ENCODE measurements at places on chromosomes 3 and 15.

DNA sequence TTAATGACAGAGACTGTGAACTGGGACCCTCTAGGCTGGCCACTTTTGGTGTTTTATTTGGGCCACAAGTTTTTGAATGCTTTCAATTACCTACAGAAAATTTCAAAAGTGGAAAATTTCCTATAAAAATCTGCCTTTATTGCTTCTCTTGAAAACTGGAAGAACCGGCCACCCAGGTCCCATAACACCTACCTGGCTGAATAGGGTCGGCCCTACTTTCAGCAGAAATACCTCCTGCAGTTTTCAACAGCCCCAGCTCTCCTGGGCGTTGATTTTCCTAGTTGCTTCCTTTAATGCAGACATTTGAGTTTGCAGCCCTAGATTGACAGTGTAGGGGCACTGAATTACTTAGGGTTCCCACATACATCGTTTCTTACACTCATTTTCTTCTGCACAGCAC, 719 bp upstream of the SRPRB start:
- DNase-seq = no peak

DNA sequence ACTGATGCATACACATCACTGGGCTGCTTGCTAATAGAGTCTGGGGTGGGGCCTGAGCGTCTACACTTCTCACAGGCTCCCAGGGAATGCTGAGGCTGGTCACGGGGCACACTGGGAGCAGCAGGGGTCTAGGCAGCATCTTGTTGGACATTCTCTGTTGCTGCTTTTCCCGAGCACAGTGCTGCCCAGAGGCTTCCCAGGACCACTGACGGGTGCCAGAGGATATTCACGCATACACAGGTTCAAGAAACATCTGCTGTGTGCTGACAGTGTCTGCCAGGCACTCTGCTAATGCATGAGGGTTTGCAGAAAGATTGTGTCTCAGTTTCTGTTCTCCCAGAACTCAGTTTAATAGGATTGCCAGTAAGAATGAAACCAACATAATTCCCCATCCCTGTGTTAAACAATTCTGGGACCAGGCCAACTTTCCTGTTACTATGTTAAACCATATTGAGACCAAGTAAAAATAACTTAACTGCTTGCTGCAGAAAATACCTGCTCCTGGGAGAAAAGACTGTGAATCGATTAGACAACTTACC, 23.9 kb upstream of the BCL2L10 start:
- no peak for DNase-seq

DNA sequence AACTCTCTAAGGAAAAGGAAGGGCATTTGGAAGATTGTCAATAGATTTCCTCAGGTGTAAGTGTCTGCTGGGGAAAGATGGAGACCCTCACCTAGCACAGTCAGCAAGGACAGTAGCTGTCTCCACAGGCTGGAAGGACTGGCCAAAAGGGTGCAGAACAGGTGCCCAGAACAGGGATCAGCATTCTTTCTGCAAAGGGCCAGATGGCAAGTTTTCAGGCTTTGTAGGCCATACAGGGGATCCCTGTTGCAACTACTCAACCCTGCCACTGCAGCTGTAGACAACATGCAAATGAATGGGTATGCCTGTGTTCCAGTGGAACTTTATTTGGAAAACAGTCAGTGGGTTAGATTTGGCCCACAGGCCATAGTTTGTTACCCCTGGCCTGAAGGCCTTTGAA, 8.1 kb downstream of the AGBL1 start:
- no peak for DNase-seq

DNA sequence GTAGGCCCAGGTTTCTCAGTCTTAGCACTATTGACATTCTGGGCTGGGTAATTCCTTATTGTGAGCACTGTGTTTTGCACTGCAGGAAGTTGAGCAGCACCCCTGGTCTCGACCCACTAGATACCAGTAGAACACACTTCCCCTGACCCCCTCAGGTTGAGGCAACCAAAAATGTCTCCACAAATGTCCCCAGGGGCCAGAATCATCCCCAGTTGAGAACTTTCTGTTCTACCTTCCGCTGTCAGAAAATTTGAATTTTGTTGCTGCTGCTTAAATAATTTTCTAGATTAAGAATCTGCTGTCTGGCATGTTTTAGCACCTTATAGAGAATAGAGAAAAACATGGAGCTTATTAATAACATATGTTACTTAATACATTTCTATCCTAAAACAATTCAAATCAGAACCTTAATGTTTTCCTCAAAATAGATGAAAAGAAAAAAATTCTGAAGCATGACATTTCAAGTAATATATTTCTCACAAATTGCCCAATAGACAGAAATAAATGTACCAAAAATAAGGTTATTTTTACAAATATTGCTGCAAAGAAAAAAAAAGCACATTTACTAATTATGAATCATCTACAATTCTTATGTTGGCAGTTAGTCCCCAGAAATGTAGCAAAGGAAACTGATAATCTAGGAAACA, 13.2 kb upstream of the THRB start:
- no peak for DNase-seq

GRCh38 chr3:154616298-154616697, 186.3 kb upstream of the GPR149 start:
- DNase-seq = no peak

DNA sequence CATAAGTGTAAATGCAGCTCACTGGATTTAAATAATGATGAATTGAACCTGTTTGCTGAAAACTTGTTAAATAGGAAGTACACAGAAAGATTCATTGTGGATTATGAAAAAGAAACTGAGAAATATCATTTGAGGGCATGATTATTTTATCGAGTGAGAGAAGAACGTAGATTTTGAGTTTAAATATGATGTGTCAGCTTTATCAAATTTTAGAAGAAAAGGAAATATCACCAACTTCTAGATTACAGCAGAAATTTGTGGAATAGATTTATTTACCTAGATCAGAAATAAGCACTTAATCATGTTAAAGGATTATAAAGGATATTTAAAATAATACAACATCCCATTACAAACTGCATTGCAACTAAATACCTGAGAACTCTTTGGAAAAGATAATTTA, 315.5 kb downstream of the ZPLD1 start:
- no peak for DNase-seq
